Gastroesophageal sphincter (tissue), 4 donors: ENCODE measurements at places on chromosomes 3 and 15.

- ATAC-seq: no peak
These were observed 100.2 kb upstream of the BOC start for GRCh38 chr3:113111011-113111707.

- no peak for ATAC-seq
These were observed 4.1 kb downstream of the ZNF609 start for GRCh38 chr15:64464276-64465005.

DNA sequence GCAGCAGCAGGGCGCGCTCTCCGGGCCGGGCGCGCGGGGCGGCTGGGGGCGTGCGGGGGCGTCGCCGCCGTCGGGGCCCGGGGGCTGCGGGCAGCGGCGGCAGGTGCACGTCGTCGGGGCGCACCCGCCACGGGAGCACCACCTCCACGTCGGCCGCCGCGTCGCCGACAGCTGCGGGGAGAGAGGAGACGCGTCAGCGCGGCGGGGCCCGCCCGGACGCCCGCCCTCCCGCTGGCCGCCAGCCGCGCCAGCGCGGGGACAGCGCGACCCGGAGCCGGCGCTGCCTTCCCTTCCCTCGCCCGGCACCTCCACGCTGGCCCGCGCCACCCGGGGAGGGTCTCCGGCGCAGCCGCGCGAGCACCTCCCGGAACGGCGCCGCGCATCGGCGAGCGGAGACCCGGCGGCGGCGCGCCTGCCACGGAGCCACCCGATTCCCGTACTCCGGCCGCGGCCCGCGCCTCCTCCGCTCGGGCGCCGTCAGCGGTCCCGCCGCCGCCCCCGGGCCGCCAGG is 481 bp downstream of the ADAMTS17 start:
- peak; percentile 18 for ATAC-seq

- peak; percentile 92 for ATAC-seq
These were observed 643 bp downstream of the ABCC5 start for GRCh38 chr3:184016811-184017671.

GRCh38 chr15:33182278-33182905 is 12.1 kb downstream of the FMN1 start:
- ATAC-seq: no peak

DNA sequence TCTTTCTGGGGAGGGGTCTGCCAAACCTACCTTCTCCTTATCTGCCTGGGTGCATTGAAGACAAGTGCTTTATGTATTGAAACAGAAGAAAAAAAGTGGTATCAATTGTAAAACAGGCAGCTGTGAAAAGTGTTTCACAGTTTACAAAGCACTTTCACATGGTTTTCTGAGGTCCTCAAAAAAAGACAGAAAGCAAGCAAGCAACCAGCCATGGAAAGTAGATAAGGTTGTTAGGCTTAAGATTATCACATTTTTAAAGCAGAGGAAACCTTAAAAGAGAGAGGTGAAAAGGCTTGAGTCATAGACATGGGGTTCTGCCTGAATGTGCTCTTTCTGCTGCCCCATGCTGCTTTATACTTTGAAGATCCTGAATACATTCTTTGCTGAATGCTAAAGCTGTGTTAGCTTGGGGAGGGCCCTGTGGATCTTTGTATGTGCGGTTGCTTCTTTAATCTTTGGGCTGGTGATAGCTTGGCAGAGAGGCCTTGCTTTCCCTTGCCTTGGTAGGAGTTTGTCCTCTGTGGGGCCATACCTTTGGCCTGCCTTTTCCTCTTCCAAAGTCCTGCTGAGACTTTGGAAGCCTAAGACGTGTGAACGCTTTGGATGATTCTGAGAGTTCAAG is 2.6 kb downstream of the SMAD3 start:
- ATAC-seq: no peak

- ATAC-seq: no peak
These were observed 77.1 kb downstream of the IQCH start for GRCh38 chr15:67331676-67332075.

- no peak for ATAC-seq
These were observed 360.9 kb downstream of the ZNF385D start for GRCh38 chr3:21390136-21390535.

- ATAC-seq: no peak
These were observed 485.2 kb upstream of the BCHE start for GRCh38 chr3:166322391-166322790.

DNA sequence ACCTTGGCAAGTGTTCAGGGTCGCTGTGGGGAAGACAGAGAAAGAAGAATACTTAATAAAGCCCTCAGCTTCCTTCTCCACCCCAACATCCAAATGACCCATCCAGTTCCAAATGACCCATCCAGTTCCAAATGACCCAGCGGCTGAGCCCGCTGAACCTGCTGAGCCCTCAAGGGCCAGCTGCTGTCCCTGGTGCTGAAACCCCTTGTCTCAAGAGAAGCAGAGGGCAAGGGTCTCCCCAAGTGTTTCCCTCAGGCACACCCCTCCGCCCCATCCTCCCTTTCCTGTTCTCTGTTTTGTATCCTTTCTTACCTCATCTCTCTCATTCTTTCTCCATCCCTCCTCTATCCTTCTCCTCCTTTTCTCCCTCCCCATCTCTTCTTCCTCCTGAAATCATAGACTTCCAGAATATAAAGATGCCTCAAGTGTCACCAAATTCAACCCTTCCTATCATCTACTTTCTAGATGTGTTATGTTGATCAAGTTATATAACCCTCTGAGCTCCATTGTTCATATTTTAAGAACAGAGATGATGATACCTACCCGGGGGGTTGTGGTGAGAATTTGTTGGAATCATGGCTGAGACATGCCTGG is 29.0 kb downstream of the CCDC33 start:
- ATAC-seq: no peak

DNA sequence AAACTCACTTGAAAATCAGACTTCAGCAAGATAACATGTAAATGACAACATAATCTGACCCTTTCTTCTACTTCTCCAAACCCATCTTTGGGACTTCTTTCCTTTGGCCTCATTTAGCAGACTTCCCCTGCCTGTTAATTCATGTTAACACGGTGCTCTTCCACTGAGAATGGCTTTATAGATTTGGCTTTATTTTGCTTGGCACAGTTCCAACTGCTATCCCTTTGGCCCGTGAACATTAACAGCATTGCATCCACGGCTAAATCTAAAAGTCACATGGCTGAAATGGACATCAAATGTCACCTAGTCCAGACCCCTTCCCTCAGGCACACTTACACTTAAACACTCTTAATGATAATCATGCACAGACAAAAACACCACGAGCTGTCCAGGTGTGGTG is 3.8 kb downstream of the ZMAT3 start:
- no peak for ATAC-seq

GRCh38 chr15:52749258-52749657 is 40.9 kb downstream of the ONECUT1 start:
- ATAC-seq: no peak

GRCh38 chr15:92053753-92054316 is 200.3 kb downstream of the SLCO3A1 start:
- no peak for ATAC-seq

DNA sequence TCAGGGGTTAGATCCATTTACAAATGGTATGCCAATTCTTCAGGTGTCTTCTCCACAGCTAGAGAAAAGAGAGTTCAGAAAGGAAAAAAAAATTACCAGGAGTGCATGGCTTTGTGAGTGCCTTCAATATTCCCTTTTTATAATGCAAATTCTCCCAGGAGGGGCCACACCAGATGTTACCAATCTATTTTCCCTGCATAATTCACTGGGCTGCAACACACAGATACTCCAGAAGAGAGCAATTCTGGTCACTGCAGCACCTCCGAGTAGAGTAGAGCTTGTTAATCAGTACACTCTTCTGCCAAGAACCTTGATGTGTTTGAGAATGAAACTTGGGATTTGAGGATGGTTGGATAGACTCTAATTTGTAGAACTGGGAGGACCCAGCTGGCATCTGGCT is 80.7 kb upstream of the SPRED1 start:
- no peak for ATAC-seq

DNA sequence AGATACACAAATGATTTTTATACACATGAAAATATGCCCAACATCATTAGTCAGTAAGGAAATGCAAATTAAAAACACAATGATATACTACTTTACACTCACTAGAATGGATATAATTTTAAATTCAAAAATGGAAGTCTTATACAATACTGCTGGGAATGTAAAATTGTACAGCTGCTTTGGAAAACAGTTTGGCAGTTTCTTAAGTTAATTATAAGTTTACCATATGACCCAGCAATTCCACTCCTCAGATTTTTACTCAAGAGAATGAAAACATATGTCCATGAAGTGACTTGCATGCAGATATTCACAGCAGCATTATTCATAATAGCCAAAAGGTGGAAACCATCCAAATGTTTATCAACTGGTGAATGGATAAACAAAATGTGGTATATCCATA is 281.3 kb downstream of the EPHB1 start:
- ATAC-seq: no peak

- ATAC-seq: no peak
These were observed 132.9 kb upstream of the LRRFIP2 start for GRCh38 chr3:37307321-37307720.

GRCh38 chr3:184786280-184786941 is 25.6 kb upstream of the VPS8 start:
- ATAC-seq: peak; percentile 88

DNA sequence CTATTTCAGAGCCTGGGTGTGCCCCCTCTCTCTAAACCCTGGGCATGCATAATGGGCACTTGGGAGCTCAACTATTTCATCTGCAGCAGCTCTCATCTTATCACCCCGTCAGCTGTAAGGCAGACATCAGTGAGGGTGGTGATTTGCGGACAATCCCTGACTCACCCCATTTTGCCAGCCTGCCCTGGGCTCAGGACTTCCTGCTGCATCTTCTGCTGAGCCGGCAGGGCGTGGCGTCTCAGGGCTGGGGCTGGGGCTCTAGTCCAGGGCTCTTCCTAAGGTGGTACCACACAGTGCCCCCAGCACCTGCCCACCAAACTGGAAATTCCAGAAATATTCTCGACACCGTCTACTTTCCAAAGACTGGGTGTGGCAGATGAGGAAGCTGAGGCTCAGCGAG is 925 bp upstream of the PSTPIP1 start:
- ATAC-seq: no peak

GRCh38 chr3:11050666-11051323 is 58.2 kb downstream of the SLC6A1 start:
- ATAC-seq: no peak

DNA sequence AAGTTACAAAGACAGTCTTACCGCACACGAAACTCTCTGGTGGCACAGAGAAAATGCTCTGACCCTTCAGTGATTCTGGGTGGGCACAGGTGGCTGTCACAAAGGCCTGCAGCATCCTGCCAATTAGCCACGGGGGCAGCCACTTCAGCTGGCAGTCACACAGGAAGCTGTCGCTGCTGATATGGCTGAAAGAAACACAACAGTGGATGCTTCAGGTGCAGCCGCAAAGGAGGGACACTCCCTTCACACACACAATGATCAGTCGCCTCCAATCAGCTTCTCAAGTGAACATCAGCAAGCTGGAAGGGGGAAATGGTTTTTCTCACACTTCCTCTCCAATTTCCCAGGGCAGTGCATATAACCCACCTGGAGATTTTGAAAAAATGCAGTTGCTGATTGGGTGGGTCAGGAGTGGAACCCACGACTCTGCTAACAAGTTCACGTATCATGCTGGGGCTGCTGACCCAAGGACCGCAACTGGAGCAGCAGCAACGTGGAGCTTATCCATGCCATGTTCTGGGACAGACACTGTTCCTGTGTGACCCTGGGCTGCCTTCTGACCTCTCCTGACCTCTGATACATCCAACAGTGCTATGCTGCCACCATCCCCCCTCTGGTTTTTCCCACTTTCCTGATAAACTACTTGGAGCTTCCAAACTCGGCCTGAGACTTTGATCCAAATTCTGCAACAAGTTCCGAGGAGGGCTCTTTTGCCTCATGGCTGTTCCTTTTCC is 106.6 kb downstream of the LRIG1 start:
- ATAC-seq: no peak

GRCh38 chr3:81952141-81952540 is 190.7 kb upstream of the GBE1 start:
- no peak for ATAC-seq

GRCh38 chr3:66490214-66490613 is 10.6 kb downstream of the LRIG1 start:
- ATAC-seq: peak; percentile 56

GRCh38 chr3:64878362-64878761 is 190.6 kb upstream of the ADAMTS9 start:
- ATAC-seq: no peak
